Stimulated activated CD4-positive, alpha-beta T cell treated with anti-CD3 and anti-CD28 coated beads, Interleukin-2, amount 100 ng/mL, for 48 hours (primary cell): ENCODE measurements at places on chromosomes 2 and 18.

DNA sequence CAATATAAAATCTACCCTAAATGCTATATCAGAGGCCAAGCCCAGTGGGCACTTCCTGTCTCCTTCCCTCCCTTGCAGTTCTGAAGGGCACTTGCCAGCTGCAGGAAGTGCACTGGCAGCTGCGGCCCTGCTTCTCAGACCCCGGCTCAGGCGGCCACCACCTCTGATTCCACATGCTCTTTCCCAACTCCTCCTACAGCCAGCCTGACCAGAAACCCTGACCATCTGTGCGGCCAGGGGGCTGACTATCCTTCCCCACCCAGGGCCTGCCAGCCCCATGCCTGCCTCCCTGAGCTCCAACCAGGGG lies 88.6 kb downstream of the ZBTB7C start:
- no peak for DNase-seq

DNA sequence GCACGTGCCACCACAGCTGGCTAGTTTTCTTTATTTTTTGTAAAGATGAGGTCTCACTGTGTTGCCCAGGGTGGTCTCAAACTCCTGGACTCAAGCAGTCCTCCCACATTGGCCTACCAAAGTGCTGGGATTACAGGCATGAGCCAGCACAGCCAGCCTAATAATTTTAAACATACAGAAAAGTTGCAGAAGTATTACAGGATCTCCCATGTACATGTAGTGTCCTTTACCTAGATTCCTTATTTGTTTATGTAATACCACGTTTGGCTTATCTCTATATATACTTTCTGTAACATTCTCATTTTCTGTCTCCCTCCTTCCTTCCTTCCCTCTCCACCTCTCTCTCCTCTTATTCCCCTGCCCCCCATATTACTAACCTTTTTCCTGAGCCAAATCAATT lies 41.7 kb downstream of the PPM1B start:
- DNase-seq = no peak

DNA sequence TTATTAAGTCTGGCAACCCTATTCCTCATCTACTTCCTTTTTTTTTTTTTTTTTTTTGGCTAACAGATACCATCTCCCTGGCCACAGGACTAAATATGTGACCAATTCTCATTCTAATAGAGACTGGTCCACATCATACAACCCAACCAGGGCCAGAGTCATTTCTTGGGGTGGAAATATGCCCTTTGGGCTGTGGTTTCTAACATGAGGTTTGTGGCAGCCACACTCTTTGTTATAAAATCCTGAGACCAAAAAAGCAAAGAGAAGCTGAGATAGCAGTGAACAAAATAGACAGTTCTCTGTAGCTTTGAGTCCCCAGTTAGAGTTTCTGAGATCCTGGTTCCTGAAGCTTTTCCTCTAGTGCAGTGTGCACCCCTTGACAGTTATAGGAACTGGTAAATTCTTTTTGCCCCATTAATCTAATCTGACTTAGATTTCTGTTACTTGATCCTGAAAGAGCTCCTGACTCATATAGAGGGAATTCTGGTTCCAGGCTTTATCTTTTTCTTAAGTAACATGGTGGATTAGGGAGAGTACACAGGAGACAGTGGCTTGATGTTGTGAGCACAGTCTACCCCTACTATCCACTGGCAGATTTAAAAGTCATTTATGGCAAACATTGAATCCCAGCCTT lies 86.8 kb downstream of the MAIP1 start:
- DNase-seq = no peak

DNA sequence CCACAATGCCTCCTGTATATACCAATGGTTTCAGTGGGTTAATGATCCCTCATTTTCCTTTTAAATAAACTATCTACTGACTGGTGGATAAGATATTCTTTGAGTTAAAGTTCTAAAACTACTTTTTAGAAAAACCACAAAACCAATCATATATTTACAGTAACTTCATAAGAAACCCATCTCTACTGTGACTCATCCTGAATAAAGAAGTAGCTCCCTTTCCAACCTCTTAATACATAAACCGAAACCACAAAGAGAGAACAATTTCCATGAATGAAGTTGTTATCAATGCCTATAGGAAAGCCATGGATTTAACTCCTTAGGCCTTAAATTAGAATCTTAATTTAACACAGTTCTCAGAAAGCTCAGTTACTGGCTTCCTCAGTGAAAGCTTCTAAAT lies 227.0 kb upstream of the SMAD7 start:
- DNase-seq = no peak

DNA sequence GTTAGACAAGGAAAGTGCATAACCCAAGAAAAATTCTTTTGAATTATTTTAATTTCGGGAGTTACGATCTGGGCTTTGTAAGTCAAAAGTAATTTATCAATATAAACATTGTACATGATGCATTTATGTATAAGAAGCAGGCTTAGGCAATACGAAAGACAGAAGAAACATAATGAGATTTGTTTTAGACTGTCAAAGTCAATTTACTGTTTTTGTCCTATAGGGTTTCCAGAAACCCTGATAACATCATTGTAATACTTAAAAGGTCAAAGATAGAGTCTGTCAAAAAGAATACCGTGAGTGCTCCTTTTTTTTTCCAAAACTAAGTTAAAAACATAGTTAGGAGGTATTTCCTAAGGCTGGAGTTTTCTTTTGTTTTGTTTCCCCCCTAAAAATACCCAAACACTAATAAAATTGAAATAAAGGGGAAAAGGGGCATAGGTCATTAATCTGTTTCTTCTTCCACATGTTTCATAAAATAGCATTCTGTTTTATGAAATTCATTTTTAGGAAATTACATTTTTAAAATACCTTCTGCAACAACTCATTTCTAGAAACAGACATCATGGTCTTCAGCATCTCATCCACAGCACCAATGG lies 16.1 kb downstream of the C1D start:
- DNase-seq = no peak

DNA sequence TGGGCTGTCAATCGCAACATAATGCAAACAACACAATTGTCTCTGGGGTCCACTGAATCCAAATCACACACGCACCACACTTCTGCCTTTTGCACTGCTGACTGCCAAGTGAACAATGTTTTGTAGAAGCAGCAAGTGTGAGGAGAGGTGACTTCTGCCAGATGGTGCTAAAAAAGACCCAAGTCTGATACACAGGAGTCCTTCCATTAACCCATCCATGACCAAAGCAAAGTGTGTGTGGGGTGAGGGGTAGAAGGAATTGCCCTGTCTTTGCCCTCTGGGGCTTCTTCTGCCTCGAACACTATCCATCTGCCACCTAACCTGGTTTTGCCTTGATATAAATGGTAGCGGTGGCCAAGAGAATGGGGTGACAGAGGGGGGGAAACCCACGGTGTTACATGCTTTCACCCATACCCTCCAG lies 50.0 kb downstream of the C2orf42 start:
- no peak for DNase-seq

GRCh38 chr2:215171796-215172195 lies 33.4 kb upstream of the ABCA12 start:
- no peak for DNase-seq

DNA sequence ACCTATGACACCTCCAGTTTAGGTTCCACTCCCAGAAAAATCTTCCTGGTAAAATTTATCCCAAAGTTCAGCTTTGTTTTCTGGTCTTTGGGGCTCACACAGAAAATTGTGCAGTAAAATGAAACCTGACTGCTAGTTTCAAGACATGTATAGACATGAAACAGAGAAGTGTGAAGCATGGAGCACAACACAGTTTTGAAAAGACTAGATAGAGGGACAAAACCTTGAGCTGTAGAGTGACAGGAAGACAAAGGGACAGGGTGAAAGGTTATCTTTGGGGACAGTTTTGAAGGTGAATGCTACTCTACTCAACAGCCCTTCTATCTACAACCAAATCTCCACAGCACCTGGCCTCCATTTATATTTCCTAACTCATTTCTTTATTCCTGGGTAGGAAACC lies 352.6 kb downstream of the RBM43 start:
- no peak for DNase-seq

DNA sequence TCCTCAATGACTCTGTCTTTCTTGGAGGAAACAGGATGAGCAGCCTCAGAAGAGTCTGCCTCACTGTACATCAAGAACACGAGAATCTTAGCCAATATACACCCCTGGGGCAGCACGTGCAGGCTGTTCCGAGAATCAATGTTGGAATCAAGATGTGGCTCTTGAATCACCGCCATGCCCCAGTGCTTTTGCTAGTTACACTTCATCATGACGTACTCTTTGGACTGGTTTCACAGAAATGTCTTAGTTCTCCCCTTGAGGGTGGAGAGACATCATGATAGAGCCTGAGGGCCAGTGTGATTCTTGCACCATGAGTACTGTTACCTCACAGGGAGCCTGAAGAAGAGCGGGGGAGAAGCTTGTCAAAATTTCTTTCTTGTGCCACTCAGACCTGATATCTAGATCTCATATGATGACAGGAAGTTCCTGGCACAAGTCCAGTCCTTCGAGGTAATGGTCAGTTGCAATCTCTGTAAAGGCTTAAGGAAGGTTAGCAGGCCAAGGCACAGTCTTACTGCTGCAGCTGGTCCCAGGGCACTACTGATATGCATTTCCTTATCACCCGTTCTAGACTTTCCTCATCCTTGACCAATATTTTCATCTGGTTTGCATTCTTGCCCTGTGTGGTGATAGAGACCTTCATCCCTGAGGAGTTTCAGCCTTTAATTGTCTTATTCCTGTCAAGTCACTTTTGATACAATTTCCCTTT lies 28.2 kb upstream of the STAT4 start:
- no peak for DNase-seq

GRCh38 chr18:5466256-5466655 lies 77.5 kb downstream of the EPB41L3 start:
- no peak for DNase-seq

DNA sequence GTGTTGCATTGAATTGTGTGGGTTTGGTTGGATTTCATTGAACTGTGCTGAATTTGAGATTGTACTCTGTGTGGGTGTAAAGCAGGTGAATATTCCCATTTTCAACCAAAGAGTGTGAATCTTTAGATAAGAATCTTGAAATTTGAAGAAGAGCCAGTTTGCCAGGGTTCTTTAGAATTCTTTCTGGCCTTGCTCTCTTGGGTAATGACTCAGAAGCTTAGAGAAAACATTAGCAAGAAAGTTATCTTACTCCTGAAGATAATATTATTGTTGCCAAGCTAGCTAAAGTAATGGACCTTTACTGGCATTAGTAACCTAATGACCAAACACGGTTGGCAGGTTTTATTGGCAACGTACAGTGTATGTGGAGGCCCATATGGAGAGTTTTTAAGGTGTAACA lies 46.4 kb upstream of the SIX3 start:
- no peak for DNase-seq

- no peak for DNase-seq
These were observed 158.1 kb downstream of the RBM43 start for GRCh38 chr2:151103551-151103950.

DNA sequence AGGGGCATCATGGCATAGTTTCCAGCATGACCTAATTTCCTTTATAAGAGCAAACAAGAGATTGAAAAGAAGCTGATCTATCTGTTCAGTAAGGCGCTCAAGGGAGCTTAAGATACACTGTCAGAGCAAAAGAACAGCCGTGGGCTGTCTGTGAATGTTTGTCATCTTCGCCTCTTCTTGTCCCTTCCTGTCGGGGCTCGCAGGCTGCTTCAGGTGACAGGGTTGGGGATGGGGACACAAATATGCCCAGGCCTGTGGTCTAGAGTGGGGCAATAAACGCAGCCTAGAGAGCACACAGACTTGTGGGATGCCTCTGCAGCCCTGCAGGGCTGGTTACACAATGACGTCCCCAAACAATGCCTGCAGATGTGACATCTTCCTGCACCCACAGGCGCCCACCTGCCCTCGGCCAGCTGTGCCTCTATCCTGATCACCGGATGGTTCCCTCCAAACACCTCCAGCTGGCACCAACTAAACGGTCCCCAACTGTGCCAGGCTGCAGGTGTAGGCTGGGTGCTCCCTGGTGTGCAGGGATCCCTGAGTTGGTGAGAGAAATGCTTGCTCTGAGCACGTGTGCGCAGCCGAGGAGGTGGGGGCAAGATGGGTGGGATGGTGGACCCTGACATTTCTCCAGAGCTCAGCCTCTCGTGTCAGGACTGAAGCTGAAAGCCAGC lies 72.8 kb downstream of the EDAR start:
- no peak for DNase-seq

GRCh38 chr2:204050681-204051080 lies 114.1 kb downstream of the ICOS start:
- no peak for DNase-seq

DNA sequence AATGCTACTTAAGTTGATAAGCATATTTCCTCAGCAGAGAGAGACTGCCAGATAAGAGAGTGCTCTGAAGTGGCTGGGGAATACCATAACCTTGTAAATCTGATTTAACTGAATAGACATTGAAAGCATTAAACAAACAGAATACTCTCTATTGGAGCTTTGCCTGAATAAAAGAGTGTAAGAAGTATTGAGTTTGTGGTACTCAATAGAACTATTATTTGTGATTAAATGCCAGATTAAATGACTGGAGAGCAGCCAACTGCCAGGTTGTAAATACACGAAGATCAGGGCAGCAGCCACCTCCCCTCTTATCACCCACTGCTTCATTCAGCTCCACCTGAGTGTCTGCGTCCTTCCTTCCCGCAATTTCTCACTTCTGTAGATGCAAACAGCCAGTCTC lies 373.6 kb downstream of the DCDC2C start:
- DNase-seq = no peak

- DNase-seq = no peak
These were observed 319.6 kb downstream of the PIK3C3 start for GRCh38 chr18:42274488-42275137.

DNA sequence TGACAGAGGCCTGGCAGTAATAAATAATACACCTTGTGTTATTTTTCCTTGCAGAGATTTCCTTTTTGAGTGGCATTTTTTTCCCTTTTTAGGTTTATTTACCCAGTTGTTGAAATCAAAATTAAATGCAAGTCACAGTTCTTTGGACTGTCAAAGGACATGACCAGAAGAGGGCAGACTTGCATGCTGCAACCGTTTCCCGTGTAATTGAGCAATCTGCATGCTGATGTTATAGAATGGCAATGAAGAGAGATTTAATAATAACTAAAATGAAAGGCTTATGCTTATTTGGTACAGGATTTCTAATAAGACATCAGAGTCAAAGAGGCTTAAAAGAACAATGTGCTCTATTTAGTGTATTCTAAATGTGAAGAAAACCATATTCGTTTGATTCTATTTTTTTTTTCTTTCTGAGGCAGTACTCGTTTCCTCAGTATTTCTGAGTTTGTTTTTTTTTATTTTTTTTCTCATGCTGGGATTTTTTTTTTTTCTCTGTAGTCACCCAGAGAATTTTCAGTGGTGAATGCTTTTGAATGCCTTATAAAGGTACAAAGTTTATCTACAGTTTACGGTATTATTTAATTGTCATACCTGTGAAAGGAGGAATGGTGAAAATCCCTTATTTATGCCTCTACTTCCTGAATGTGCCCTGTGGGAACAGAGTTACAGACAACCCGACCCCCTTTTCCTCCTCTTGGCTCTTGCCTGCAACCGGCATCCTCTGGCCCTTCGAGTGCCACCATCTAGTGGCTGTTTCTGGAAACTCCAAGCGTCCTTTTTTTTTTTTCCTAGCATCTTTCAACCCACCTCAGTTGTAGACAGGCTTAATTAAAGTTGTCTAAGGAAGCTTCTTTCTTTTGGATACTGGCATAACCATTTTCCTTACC lies 368.5 kb downstream of the LRRTM1 start:
- no peak for DNase-seq

- DNase-seq = no peak
These were observed 8.9 kb upstream of the SKOR2 start for GRCh38 chr18:47260120-47260923.

GRCh38 chr2:133641942-133642725 lies 73.9 kb upstream of the NCKAP5 start:
- no peak for DNase-seq

GRCh38 chr2:210593166-210593565 lies 36.8 kb downstream of the CPS1 start:
- no peak for DNase-seq
